ENCODE measurements at places on chromosomes 2 and 18.

DNA sequence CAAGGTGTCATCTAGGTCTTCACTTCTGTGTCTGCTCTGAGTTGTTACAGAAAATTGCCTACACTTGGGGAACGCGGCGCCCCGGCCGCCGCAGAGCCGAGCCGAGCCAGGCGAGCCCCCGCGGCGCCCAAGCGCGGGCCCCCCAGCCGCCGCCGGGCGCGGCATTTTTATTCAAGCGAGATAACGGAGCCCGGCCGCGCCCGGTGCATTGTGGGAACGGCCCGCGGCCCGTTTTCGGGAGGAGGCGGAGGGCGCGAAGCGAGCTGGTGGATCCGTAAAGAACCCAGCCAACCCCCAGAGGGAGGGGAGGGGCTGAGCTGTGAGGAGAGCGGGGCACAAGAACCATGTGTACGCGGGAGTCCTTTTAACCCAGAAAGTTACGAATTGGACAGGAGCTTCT lies 191.8 kb downstream of the FTCDNL1 start:
- no peak for DNase-seq

DNA sequence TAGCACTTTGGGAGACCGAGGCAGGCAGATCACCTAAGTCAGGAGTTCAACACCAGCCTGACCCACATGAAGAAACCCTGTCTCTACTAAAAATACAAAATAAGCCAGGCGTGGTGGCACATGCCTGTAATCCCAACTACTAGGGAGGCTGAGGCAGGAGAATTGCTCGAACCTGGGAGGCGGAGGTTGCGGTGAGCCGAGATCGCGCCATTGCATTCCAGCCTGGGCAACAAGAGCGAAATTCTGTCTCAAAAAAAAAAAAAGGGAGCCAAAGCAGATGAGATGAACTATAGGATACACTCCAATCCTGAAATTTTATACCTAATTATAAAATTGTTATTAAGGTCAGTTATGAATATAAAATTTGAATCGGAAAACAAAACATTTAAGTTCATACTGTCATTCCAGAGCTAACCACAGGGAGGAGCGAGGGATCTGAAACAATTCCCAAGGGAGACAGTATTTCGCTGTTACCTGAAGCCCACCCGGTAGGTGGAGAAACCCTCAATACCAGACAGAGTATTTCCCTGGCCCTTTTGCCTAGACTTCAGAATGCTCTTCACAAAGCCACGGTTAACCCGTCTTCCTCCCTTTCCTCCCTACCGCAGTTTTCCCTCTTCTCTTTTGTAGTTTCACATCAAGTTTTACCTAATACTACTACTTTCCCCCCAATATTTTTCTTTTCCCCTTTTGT lies 1.4 kb downstream of the PPM1G start:
- no peak for DNase-seq

DNA sequence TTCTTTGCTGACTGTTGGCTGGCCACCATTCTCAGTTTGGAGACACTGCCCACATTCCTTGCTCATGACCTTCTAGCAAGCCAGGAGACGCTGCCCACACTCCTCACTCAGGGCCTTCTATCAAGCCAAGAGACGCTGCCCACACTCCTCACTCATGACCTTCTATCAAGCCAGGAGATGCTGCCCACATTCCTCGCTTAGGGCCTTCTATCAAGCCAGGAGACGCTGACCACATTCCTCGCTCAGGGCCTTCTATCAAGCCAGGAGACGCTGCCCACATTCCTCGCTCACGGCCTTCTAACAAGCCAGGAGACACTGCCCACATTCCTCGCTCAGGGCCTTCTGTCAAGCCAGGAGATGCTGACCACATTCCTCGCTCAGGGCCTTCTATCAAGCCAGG lies 131.3 kb upstream of the CBLN2 start:
- no peak for DNase-seq

- no peak for DNase-seq
These were observed 103.5 kb downstream of the DNER start for GRCh38 chr2:229610872-229611271.

- DNase-seq: no peak
These were observed 6.2 kb downstream of the ZBTB7C start for GRCh38 chr18:48402953-48403352.

GRCh38 chr18:8478968-8479370 lies 130.3 kb upstream of the RAB12 start:
- DNase-seq: no peak

- no peak for DNase-seq
These were observed 419.5 kb upstream of the CHST9 start for GRCh38 chr18:27604583-27604982.

DNA sequence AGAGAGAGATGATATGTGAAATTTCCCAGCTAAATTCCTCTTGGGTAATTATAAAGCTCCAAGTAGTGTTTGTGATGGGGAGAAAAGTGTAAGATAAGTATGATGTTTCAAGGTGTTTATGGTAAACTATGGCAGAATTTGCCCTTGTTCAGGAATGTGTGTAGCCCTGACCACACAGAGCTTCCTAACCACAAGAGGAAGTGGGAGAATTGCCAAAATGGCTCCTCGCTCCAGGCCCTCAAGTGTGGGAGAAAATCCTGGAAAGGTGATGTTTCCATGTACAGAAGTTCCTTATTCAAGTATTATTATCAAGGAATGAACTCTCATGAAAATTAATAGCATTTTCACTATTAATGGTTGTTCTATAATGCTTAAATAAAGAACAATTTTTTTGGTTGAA lies 878.3 kb downstream of the TDRD15 start:
- DNase-seq: no peak

DNA sequence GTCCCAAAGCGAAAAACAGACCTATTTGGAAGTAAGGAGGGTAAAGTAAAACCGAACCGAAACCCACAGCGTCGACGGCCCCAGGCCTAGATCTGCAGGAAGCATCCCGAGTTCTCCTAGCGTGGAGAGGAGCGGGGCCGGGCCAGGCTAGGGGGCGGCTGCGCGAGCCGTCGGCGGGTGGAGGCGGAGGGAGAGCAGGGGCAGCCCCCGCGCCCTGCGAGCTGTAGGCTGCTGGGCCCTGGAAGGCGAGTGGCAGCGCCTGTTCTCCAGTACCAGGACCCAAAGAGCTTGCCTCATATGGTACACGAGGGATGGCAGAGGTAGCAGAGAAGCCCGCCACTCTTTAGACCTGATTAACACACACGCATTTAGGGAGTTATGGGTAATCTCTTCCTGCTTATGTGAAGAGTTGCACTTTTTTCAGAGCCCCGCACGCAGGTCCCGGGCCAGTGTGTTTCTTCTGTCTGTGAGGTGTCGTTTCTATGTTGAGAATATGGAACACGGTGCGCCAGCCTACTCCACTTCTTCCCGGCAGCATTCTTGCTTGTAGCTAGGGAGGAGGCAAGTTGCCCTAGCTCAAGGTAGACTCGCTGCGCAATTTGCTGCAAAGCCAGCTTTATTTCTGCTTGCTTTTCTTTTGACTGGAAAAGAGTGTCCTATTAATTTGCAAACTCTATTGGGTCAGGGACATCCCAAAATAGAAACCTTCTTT lies 71.1 kb downstream of the ARHGEF33 start:
- no peak for DNase-seq

GRCh38 chr2:111662771-111663470 lies 221.1 kb downstream of the ANAPC1 start:
- no peak for DNase-seq

GRCh38 chr2:211077216-211077767 lies 520.9 kb downstream of the CPS1 start:
- no peak for DNase-seq

- DNase-seq: no peak
These were observed 12.3 kb downstream of the CEP192 start for GRCh38 chr18:13003466-13003896.

- no peak for DNase-seq
These were observed 65.1 kb upstream of the TNP1 start for GRCh38 chr2:216925006-216925405.

GRCh38 chr2:179410552-179411356 lies 146.1 kb upstream of the SESTD1 start:
- no peak for DNase-seq

DNA sequence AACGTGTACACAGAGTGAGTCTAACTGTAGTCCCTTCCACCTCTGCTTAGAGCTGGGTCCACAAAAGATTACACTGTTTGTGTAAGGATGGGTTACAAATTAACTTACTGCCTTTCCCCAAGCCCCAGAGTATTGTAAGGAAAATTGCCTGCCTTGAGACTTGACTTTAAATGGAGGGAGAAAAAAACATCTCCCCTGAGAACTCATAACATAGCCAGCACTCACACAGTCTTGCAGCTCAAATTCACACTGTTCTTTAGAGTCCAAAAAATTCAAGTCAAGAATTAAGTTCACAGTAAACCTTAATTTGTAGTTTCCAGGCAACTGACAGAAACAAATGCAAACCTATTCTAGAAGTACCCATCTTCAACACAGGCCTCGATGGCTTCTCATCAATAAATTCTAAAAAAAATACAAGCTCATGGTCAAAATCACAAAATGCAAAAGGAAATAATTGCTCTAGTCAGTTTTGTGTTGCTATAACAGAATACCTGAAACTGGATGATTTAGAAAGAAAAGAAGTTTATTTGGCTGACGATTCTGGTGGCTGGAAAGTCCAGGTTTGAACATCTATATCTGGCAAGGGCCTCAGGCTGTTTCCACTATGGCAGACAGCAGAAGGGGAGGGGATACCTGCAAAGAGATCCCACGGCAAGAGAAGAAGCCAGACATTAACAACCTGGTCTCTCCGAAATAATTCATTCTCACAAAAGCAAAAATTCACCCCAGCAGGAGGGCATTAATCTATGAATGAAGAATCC lies 34.6 kb upstream of the TMEM17 start:
- DNase-seq: no peak

- peak; percentile 81 for DNase-seq
These were observed 32.7 kb downstream of the LPIN1 start for GRCh38 chr2:11778923-11779757.

GRCh38 chr18:55863876-55864275 lies 275.9 kb upstream of the TCF4 start:
- DNase-seq: no peak

DNA sequence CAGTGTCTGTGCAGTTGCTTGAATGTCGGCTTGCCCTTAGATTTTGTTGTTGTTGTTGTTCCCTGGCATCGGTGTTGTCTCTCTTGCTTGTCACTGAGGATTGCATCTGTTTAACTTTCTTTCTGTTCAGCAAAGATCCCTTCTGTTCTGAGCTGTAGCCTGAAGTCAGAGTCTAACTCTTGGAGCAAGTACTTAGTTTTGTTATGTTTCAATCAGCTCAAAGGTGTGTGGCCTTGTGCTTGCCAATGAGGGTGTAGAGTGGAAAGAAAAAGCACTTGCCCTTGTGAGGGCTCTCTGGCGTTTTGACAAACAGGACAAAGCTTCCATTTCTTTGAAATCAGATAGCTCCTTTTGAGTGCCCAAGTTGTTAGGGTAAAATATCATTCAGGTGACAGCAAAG lies 757.1 kb upstream of the CDH7 start:
- no peak for DNase-seq

- DNase-seq: no peak
These were observed 61.7 kb downstream of the TCF7L1 start for GRCh38 chr2:85194780-85195480.

- DNase-seq: no peak
These were observed 30.9 kb downstream of the FAP start for GRCh38 chr2:162212366-162212765.

DNA sequence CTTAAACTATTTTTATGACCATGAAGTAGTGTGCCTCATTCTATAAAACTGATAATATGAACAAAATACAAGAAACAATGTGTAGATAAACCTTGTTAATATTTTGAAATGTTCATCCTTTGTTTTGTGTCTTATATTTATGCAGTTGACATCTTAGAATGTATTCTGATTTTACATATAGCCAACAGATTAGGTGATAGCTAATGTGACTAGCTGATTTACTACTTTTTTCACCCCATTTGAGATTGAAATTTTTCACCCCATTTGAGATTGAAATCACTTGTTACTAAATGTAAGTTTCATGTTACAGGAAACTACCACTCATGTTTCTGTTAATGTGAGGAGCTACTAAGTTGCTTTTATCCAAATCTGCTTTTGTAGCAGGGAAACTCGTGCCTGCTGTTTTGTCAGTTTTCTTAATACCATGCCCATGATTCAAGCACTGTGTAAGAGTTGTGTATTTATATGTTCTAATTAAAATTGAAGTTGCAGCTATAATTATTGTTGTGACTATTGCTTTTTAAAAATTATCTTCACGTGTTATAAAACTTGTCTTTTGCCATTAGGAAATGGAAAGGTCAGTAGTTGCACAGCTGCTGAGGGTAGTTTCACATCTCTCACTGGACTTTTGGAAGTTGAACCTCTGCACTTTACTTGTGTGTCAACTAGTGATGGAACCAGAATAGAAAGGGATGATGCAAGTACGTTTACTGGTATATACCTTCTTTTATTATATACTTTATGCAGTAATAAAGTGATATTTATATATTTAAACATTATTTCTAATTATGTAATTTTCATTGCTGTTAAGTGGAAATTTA lies 96.6 kb downstream of the BIRC6 start:
- no peak for DNase-seq

GRCh38 chr18:22933206-22933965 lies at the start of gene RBBP8:
TSS of gene RBBP8 (plus strand) at chr18:22933328. CDS start at chr18:22936852, 3,524 bp downstream.
- DNase-seq: peak; percentile 70

- no peak for DNase-seq
These were observed 31.6 kb downstream of the STK39 start for GRCh38 chr2:168215813-168216212.

- DNase-seq: no peak
These were observed 10.4 kb downstream of the CHST10 start for GRCh38 chr2:100407073-100407472.
